ENCODE measurements at places on chromosomes 1 and 21. TPM values are rescaled to one million over a fixed set of nuclear protein-coding genes. Genes with fewer than 3 reads are reported as not detected.

DNA sequence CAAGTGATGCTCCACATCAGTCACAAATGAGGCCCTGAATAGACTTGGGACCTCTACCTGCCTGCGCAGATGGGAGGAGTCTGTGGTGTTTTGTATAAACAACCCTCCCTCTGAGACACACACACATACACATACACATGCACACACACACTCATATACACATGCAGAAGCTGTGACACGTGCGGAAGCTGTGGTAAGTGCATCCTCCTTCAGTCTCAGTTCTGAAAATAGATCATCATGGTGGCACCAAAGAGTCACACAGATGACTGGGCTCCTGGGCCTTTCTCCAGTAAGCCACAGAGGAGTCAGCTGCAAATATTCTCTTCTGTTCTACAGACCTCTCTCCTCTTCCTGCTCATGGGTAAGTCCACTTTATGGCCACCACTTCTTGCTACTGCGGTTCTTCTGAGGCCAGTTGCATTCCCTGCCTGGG, at the start of gene LY9:
TSS of gene LY9 (plus strand) at position 224 of the 433 bp plus-strand sequence. CDS start at position 238, 14 bp downstream.
- DNase-seq, result peak; percentile 4
- no peaks in the 10 kb centered on the region for H3K27me3 ChIP-seq
- H3K27ac ChIP-seq, result no peak within 1 kb of the TSS
- H3K4me3 ChIP-seq, result no peak within 1 kb of the TSS

GRCh38 chr1:212488436-212489283, 55.9 kb downstream of the NENF start:
- peaks cover 22% of the 10 kb centered on the region for H3K4me1 ChIP-seq
- peak; percentile 76 for DNase-seq

GRCh38 chr1:14553711-14554110, 44.8 kb upstream of the KAZN start:
- no peaks in the 10 kb centered on the region for H3K4me1 ChIP-seq
- H3K4me3 ChIP-seq, result no peak overlapping the region
- H3K27me3 ChIP-seq, result peaks cover 13% of the 10 kb centered on the region
- no peak overlapping the region for H3K27ac ChIP-seq
- DNase-seq, result no peak
- no peaks in the 10 kb centered on the region for H3K36me3 ChIP-seq

GRCh38 chr1:193569096-193569982, 382.9 kb upstream of the B3GALT2 start:
- H3K27me3 ChIP-seq, result no peaks in the 10 kb centered on the region
- peak overlapping the region; percentile 44 for H3K4me3 ChIP-seq
- H3K36me3 ChIP-seq, result no peaks in the 10 kb centered on the region
- peak overlapping the region; percentile 36 for H3K27ac ChIP-seq

DNA sequence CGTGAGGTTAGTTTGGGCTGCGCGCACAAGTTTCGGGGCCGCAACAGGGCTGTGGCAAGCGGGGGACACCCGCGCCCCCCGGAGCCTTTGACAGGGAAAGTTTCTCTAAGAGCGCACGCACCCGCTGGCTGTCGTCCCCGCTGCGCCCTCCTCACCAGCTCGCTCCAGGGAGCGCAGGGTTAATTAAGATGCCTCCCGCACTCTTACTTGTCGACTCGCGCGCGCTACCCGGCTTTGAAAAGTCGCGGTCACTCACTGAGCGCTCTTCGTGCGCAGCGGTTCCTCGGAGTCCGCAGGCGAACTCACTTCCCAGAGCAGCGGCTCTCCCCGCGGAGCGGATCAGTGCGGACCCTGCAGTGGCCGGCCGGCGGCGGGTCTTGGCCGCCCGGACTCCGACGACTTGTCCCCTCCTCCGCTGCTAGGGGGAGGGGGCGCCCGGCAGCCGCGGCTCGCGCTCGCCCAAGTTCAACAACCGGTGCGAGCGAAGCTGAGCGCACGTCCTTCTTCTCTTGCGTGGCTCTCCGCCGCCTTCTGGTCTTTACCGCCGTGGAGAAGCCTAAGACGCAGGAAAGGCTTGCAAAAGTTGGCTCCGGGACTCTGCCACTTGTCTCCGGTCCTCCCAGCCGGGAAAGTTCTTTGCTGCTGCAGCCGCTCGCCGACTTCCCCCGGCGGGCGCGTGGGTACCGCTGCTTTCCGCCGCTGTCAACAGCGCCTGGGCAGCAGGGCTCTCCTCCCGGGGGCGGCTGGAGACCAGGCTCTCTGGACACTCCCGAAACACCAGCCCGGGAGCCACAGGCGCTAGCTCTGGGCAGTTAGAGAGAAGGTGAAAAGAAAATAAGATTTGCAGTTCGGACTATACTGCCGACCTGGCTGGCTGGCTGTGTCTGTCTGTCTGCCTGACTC, 506 bp downstream of the JUN start:
- peaks cover 22% of the 10 kb centered on the region for H3K36me3 ChIP-seq
- H3K4me1 ChIP-seq, result peaks cover 29% of the 10 kb centered on the region
- H3K27ac ChIP-seq, result peak overlapping the region; percentile 91
- no peaks in the 10 kb centered on the region for H3K27me3 ChIP-seq
- H3K4me3 ChIP-seq, result peak overlapping the region; percentile 92
- peak; percentile 87 for DNase-seq

Gene ATP1A4
- total RNA-seq, result not detected

GRCh38 chr1:245898581-245898980, 608.5 kb downstream of the SMYD3 start:
- H3K4me1 ChIP-seq, result no peaks in the 10 kb centered on the region
- H3K4me3 ChIP-seq, result no peak overlapping the region
- H3K27me3 ChIP-seq, result no peaks in the 10 kb centered on the region
- no peaks in the 10 kb centered on the region for H3K36me3 ChIP-seq
- DNase-seq, result no peak

DNA sequence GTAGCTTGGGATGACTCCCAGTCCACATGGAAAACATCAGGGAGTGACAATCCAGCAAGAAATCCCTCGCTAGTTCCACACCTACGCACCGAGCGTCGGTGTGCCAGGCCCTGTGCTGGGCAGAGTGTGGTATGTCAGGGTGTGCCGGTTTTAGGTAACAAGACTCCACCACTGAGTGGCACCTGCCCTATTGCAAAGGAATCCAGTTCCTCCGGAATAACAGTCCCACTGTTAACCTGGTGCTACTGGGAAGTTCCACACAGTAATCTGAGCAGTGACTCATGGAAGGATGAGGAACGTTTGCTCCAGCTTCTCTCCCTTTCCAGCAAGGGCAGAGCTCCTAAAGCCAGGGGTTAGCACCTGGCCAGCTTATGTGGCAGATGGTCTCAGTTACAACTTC, 14.3 kb downstream of the RNF207 start:
- H3K4me3 ChIP-seq, result no peak overlapping the region
- no peak overlapping the region for H3K27ac ChIP-seq
- no peak for DNase-seq
- H3K36me3 ChIP-seq, result peaks cover 14% of the 10 kb centered on the region

- no peak overlapping the region for H3K27ac ChIP-seq
- no peaks in the 10 kb centered on the region for H3K36me3 ChIP-seq
- H3K27me3 ChIP-seq, result no peaks in the 10 kb centered on the region
- no peak overlapping the region for H3K4me3 ChIP-seq
- DNase-seq, result peak; percentile 24
These were observed 195.8 kb downstream of the MATN1 start for GRCh38 chr1:30527511-30528140.

DNA sequence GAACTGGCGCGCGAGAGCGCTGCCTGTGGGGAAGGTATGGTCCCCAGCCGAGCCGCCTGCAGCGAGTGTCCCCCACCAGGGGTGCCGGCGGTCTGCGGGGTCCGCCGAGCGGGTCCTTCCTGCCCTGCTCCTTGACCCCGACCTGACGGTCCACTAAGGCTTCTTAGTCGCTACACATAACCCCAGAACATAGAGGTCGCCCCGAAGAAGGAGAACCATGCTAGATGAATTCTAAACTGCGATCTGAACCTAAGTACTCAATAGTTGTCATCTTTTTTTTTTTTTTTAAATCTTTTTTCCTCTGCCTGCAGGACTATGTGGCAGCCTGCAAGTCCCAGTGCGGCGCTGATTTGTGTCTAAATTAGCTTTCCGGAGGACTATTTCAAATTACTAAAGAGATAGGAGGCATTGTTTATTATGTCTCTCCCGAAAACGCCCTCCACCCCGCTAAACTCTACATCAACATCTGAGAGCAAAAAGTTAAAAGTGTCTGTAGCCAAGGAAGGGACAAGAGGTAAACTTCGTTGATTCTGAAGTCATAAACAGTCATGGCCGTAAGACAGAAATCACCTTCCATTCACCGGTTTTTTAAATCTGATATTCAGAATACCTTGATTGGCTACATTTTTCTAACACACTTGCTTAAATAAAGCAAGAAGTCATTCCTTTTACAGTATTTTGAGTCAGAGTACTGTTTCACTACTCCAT, 476 bp downstream of the AXDND1 start:
- H3K27ac ChIP-seq, result peak overlapping the region; percentile 94
- peak overlapping the region; percentile 93 for H3K4me3 ChIP-seq
- no peaks in the 10 kb centered on the region for H3K4me1 ChIP-seq
- H3K36me3 ChIP-seq, result no peaks in the 10 kb centered on the region
- DNase-seq, result peak; percentile 72

DNA sequence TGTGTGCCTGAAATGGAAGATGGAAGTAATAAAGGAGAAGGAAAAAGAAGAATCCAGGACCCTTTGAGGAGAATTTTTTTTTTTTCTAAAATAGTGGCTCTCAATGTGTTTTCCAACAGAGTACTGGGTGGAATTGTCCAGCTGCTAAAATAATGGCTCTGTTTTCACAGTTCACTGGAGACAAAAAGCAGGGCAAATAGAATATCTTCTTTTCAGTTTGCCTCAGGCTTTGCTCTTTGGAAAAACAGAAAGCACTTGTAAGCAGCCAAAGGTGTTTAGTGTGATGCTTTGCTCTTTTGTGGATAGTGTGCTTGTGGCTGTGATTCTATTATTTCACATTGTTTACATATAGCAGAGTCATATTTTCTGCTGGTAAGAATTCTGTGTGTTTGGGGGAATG, 77.4 kb upstream of the MROH9 start:
- H3K4me1 ChIP-seq, result no peaks in the 10 kb centered on the region
- H3K27me3 ChIP-seq, result no peaks in the 10 kb centered on the region
- DNase-seq, result no peak
- H3K36me3 ChIP-seq, result no peaks in the 10 kb centered on the region
- H3K27ac ChIP-seq, result no peak overlapping the region

GRCh38 chr1:201584471-201585092, 45.7 kb downstream of the NAV1 start:
- peaks cover 56% of the 10 kb centered on the region for H3K4me1 ChIP-seq
- no peak overlapping the region for H3K4me3 ChIP-seq
- 0 out of 2 replicates have a peak, but pooled peaks cover 3% of the 10 kb centered on the region for H3K36me3 ChIP-seq
- DNase-seq, result peak; percentile 86

DNA sequence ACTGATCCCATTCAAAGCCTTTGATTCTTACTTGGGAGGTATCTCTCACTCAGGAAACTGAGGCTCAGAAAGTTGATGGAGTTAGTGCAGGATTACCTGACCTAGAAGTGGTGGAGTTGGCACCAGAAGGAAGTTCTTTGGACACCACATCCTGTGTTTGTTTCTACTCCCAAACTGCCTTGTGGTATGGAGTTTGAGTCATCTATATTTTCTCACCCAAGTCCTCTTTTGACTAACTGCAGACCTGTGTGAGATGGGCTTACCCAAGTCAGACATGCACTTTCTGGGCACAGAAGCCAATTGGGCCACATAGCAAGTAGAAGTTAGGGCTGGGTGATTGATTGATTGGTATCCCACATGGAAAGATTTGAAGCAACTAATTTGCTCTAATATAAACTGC, 36.1 kb downstream of the FGGY start:
- DNase-seq, result peak; percentile 57
- no peaks in the 10 kb centered on the region for H3K27me3 ChIP-seq
- peaks cover 8% of the 10 kb centered on the region for H3K4me1 ChIP-seq
- H3K4me3 ChIP-seq, result no peak overlapping the region

GRCh38 chr1:7508934-7509519, 262.1 kb upstream of the VAMP3 start:
- DNase-seq, result no peak
- H3K27me3 ChIP-seq, result no peaks in the 10 kb centered on the region
- no peaks in the 10 kb centered on the region for H3K36me3 ChIP-seq
- no peak overlapping the region for H3K27ac ChIP-seq
- H3K4me1 ChIP-seq, result no peaks in the 10 kb centered on the region

Gene S100A9
- not detected for total RNA-seq

- H3K4me3 ChIP-seq, result no peak overlapping the region
- no peaks in the 10 kb centered on the region for H3K36me3 ChIP-seq
- DNase-seq, result no peak
- H3K4me1 ChIP-seq, result no peaks in the 10 kb centered on the region
These were observed 166.9 kb upstream of the FOXD3 start for GRCh38 chr1:63155437-63155836.

GRCh38 chr1:38402230-38402815, 355.7 kb upstream of the POU3F1 start:
- H3K27ac ChIP-seq, result no peak overlapping the region
- H3K4me3 ChIP-seq, result no peak overlapping the region
- DNase-seq, result no peak

Gene PMF1
- total RNA-seq, result 44.4 TPM

DNA sequence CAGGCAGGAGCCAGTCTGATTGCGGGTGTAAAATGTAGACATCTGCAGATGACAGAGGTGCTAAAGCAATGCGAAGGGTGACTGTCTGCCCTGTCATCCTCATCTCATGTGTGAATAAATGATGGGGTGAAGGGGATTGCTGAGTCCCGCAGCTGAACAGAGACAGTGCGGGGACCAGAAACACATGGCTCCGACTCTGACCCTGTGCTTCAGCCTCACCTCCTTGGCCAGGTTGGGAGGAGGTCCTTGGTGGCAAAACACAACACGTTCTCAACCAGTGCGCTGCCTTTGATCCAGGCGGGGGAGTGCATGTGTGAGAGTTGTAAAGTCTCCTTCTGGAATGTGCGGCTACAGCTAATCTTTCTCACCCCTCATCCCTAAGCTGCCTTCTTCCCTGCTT, 32.0 kb upstream of the TTC22 start:
- no peaks in the 10 kb centered on the region for H3K27me3 ChIP-seq
- no peak overlapping the region for H3K27ac ChIP-seq
- DNase-seq, result no peak
- H3K4me3 ChIP-seq, result no peak overlapping the region
- H3K4me1 ChIP-seq, result no peaks in the 10 kb centered on the region

DNA sequence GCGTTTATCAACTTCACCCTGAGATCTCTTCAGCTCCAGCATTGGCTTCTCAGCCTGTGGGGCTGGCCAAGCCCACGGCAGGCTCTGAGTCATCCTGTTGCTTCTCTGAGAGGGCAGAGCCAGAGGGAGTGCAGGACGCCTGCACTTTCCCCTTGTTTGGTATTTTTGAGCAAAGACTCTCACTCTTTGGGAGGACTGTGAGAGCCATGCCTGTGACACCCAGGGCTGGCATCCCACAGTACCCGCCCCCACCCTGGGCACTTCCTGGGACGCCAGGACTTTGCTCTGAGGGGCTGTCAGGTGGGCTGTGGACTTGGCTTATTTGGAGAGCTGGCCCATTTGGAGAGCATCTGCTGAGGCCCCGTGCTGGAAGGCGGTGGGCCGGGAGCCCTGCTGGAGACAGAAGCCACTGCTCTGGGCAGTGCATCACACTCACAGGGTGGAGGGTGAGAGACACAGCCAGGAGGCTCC, 37.4 kb downstream of the VANGL1 start:
- no peaks in the 10 kb centered on the region for H3K27me3 ChIP-seq
- H3K4me3 ChIP-seq, result no peak overlapping the region
- H3K27ac ChIP-seq, result peak overlapping the region; percentile 57
- H3K36me3 ChIP-seq, result no peaks in the 10 kb centered on the region
- DNase-seq, result peak; percentile 94

GRCh38 chr1:113456967-113457366, 66.7 kb downstream of the MAGI3 start:
- H3K4me3 ChIP-seq, result peak overlapping the region; percentile 54
- peak overlapping the region; percentile 53 for H3K27ac ChIP-seq
- H3K4me1 ChIP-seq, result peaks cover 33% of the 10 kb centered on the region
- peak; percentile 96 for DNase-seq
- no peaks in the 10 kb centered on the region for H3K36me3 ChIP-seq
- no peaks in the 10 kb centered on the region for H3K27me3 ChIP-seq

Data from GM23248 (cell line).